ENCODE measurements at places on chromosomes 5 and 9.

DNA sequence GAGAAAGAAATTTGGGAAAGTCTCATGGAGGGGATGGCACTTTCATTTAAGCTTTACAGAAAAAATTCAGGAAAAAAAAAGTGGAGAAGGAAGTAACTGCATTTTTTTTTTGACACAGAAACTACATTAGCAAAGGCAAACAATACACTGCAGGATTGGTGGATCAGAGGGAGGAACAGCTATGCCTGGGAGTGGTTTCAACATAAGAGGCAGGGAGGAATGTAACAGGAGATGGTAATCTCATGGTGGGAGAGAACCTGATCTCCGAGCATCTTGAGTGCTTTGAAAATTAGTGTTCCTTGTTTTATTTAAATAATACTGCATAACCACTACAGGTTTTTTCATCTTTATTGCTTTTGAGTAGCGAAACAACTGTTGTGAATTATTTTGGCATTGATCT, 249.4 kb downstream of the FAM170A start:
- no peak for DNase-seq

DNA sequence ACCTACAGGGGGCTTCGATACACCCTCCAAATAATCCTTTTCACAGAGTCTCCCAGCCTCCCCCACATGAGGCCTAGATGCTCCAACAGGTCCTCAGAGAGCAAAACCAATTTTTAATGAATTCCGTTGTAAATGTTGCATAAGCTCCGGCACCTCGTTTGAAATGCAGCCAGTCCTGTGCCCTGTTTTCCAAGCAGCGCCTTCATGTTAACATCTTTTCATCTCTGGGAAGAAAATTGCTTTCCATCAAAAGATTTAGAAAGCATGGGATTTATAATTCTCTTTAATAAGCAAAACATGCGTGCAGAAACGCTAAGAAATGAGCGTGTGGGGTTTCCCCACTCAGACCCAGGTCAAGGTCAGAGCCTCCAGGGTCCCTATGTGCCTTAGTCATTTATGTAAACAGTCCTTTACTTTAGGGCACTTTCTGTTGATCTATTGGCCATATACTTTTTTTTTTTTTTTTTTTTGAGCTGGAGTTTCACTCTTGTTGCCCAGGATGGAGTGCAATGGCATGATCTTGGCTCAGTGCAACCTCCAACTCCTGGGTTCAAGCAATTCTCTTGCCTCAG, 177.5 kb upstream of the S1PR3 start:
- DNase-seq = no peak

- no peak for DNase-seq
These were observed 22.8 kb upstream of the FOXB2 start for GRCh38 chr9:76996700-76997099.

DNA sequence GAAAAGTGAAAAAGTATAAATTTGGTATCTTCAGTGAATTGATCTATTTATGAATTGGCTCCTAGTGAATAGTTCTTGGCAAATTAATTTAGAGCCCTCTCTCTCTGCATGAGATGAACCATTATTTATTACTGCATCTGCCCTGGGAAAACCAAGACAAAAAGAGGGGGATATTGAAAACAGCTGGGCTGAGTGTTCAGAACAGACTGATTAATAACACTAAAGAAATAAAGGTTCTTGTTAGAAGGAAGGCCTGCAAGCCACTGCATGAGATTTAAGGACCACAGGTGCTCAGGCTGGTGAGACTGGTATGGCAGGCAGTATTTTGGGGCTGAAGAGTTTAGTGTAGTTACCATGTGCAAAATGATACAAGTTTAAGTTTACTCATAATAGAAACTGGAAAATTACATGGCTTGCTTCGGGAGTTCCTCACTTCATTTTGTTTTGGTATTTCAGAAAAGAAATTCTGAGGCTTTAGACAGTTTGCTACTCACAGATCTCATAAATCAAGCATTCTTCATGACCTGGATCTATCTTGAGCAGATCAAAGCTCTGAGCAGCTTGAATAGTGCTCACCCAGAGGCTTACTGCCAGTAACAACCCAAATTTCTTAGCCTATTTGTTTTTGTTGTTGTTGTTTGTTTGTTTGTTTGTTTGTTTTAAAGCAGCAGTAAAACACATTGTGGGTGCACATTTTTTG, 56.1 kb downstream of the KIAA1958 start:
- no peak for DNase-seq

GRCh38 chr9:70260606-70261005, 1.8 kb downstream of the SMC5 start:
- no peak for DNase-seq
